Stimulated activated CD4-positive, alpha-beta T cell treated with anti-CD3 and anti-CD28 coated beads, TNF-alpha, amount 100 ng/mL, for 1 hour (primary cell): ENCODE measurements at places on chromosomes 6 and 20.

DNA sequence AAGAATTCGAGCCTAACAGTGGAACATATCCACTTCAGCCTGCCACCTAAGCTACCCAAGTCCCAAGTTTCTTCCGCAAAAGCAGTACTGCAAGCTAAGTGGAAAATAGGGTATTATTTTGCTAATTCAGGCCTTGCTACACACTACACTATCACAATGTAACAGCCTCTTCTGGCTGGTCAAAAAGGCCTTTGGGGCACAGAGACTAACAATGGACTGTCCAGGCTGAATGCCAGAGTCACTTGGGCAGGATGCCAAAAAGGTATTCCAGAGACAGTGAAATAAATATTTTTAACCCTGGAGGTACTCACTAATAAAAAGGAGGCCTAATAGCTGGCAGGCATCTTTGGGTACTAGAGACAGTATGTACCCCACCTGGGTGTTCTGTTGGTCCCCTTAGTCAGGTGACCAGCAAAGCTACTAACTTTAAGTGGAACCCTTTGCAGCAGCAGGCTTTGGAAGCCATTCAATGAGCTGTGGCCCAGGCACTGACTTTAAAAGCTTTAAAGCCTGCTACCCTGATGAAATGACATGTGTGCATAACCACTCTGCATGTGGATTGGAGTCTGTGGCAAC lies 692.1 kb downstream of the HTR1B start:
- DNase-seq = no peak

GRCh38 chr6:4021854-4022695 lies 56.9 kb downstream of the FAM217A start:
- DNase-seq = no peak

DNA sequence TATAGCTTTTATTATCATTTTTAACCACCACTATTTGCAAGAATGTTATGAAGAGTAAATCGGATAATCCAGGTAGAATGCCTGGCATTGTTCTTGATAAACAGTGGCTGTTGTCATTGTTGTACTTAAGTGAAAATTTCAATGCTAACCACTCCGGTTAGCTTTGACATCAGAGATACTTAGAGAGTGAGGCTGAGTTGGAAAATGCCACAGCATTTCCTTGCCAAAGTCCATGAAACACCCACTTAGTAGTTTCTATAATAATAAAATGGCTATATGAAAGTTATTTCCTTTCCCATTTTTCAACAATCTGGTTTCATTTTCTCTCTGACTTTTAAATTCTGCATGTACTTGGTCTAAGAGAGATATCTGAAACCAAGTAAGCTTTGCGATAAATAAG lies 132.0 kb downstream of the CDK19 start:
- DNase-seq = no peak

DNA sequence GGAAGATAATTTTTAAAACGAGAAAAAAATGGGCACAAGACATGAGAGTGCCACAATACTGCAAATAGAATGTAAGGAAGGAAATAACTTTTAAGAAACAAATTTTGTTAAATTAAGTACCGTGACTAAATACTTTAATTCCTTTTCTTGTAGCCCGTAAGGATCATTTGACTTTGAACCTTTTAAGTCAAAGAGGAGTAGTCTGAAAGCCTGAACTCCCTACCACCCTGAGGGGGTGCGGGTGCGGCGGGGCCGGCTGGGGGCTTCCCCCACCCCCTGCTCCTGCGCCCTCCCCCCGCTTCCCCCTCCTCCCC lies 231 bp upstream of the PHACTR2 start:
- DNase-seq = no peak

- DNase-seq = no peak
Measured at GRCh38 chr6:68008445-68008844, 626.6 kb upstream of the ADGRB3 start.

DNA sequence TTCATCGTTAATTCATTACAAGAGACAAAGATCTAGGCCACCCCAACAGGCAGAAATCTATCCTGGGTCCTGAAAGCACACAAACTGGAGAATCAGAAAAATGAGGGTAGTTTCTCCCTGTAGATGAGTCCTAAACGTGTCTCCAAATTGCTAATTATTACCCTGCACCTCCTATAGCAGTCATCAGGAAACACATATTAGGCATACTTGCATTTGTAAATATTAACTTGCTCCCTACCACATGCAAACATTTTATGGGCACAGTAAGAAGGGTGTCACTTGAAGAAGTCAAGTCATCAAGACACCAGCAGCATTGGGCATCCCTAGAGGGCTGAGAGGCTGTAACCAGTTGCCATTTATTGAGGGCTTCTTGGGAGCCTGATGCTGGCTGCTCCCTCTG lies 17.9 kb upstream of the SIRPB1 start:
- DNase-seq = no peak

GRCh38 chr6:112800916-112801315 lies 453.8 kb downstream of the RFPL4B start:
- DNase-seq = no peak

GRCh38 chr6:124389127-124389526 lies 573.1 kb upstream of the RNF217 start:
- DNase-seq = no peak
